Fibroblast of skin of left quadriceps (primary cell): ENCODE measurements at places on chromosomes 7 and 10.

GRCh38 chr7:114085592-114086501, 167.0 kb upstream of the PPP1R3A start:
- peak; percentile 70 for DNase-seq

DNA sequence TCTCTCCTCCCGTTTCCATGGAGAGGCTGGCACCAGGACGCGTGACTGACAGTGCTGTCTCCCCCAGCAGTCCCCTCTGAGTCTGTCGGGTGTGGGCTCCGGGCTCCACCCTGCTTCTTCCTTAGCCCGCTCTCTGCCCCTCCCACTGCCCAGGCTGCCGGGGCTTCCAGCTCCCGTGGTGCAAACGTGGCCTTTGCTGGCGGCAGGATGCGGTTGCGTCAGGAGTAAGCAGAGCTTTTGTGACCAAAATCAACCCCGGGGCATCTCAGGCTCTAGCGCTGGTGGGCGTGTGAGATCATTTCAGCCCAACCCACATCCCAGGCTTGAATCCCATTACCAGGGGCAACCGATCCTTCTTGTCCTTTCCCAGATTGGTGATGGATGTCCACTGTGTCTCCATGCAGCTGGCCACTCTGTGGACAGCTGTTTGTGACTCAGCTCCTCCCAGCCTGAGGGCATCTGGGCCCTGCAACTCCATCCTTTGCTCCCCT, 28.2 kb downstream of the PTPRE start:
- no peak for DNase-seq

DNA sequence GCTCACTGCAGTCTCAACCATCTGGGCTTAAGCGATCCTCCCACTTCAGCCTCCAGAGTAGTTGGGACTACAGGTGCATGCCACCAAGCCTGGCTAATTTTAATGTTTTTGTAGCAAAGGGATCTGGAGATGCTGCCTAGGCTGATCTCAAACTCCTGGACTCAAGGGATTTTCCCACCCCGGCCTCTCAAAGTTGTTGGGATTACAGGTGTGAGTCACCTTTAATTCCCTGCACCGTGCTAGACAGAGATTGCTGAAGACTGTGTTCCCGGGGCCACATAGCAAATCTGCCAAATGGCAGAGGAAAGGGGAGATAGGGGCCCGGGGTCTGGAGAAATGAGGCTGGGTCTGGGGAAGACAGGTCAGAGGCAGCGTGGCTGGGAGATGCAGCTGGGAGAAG, 20.6 kb upstream of the PSMG3 start:
- no peak for DNase-seq

- DNase-seq: no peak
These were observed 296.3 kb upstream of the NPSR1 start for GRCh38 chr7:34361663-34362250.

- no peak for DNase-seq
These were observed 337.5 kb downstream of the CXCL12 start for GRCh38 chr10:44047361-44047760.

GRCh38 chr7:21757537-21758282, 188.0 kb downstream of the CDCA7L start:
- DNase-seq: no peak

GRCh38 chr7:111839261-111839660, 277.0 kb upstream of the IMMP2L start:
- DNase-seq: no peak

- no peak for DNase-seq
These were observed 81.3 kb downstream of the SH2D4B start for GRCh38 chr10:80619036-80619435.

DNA sequence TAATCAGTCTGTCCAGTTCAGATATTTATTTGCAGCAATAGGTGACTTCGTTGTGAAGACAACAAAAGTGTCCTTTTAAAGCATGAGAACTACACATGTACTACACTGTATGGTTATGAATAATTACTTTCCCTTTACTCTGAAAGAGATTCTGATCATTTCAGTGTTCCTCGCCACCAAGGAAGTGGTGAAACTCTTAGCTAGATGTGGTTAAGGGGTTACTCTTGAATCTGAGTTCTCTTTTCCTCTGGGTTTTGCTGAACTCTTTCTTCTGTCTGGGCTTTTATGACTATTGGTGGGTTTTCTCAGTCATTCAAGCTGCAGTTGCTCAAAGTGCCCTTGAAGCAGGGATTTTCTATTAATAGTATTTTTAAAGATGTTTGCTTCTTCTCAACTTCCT, 127.9 kb upstream of the SEM1 start:
- no peak for DNase-seq

DNA sequence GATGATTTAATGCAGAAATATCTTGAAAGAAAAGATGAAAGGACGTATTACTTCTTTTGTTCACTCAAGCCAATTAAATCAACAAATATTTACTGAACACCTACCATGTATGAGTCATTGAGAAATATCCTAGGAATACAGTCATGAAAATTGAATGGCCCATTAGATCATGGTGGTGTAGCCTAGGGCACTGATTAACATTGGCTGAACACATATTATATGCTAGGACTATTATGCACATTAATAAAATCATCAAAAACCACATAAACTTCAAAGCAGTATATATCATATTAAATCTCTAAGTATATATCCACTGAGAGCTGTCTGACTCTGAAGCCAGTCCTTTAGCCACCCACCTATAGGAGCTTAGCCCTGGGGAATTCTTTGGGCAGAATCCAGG, 41.8 kb downstream of the FAM204A start:
- DNase-seq: no peak

DNA sequence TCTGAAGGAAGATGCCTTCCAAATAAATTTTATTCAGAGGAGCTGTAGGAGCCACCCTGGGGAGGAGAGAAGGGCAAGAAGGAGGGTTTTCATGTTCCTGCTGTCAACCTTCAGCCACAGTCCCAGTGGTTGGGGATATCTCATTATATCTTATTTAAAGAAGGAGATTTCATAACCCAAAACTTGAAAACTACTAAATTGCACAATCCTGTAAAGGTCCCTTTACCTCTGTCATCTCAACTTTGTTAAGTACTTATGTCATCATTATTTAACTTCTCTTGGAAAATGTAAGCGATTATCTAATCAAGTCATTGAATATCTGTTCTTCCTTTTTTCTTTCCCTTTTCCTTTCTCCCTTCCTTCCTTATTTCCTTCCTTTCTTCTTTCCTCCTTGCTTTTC, 794.5 kb upstream of the IGFBP3 start:
- no peak for DNase-seq

DNA sequence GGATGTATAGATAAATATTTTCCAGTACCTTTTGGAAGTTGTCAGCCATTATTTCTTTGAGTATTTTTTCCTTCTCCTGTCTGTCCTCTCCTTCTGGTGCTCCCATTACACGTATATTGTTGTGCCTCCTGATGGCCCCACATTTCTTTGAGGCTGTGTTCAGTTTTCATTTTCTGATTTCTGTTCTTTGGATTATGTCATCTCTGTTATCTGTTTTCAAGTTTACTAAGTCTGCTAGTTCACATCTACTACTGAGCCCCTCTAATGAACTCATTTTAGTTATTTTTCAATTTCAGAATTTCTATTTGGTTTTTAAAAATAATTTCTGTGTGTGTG, 16.3 kb downstream of the RBM33 start:
- no peak for DNase-seq

DNA sequence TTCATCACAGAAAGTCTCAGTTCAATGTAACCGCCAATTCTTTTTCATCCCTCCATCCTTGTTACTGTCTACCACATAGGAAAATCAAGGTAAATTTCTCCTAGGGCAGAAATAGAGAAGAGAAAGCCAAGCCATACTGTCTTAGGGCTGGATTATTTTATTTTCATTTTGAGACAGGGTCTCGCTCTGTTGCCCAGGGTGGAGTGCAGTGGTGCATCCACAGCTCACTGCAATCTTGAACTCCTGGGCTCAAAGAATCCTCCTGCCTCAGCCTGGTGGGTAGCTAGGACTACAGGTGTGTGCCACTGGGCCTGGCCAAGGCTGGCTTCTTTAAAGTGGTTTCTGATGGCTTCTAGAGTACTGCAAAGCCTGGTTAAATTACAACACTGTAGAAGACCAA, 181.7 kb downstream of the SRPK2 start:
- DNase-seq: no peak

DNA sequence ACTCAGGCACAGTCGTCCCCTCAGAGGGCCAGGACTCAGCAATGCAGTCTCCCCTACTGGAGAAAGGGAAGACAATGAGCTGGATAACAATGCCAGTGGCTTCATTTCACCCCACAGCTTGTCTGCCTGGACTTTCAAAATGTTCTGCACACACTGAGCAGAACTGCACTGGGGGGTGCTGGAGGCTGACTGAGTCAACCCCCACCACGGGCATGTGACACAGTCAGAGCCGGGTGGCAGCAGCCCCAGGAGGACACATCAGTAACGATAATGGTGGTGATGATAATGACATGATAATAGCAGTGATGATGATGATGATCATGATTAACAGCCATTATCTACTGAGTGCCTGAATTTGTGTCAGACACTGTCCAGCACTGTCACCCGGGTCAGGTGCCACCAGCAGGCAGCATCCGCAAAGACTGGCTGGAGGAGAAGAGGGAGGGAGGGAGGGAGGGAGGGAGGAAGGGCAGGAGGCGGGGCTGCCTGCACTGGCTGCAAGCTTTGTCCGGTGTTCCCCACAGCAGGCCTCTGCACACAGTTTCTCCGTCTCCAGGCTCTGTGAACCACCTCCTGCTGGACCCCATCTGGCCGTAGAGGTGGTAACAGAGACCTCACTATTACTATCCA, 67.4 kb downstream of the PLXNA4 start:
- DNase-seq: no peak

GRCh38 chr10:34821587-34822585, 6.8 kb upstream of the PARD3 start:
- no peak for DNase-seq

- no peak for DNase-seq
These were observed 729.1 kb upstream of the NRP1 start for GRCh38 chr10:34063592-34063991.

- DNase-seq: no peak
These were observed 108.4 kb downstream of the LYZL1 start for GRCh38 chr10:29397221-29397620.

GRCh38 chr7:97117372-97118188, at the start of gene SDHAF3:
Gene SDHAF3 (plus strand): TSS chr7:97117698. CDS start chr7:97117724, 26 bp downstream.
- DNase-seq: peak; percentile 97

DNA sequence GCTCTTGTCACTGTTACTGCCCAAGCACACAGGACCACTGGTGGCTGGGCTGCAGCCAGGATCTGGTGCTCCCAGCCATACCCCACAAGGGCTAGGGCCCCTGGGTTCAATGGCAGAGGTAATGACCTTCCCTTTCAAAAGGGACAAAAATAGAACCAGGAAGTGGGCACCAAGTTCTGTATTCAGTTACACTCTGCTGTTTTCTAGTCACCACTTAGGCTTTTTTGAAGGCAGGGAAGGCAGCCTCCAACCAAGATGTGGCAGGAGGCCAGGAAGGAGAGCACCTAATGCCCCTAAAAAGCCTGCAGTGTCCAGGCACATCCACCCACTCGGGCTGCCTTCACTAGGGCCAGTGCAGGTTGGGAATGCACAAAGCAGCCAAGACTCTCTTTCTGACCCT, 47.8 kb downstream of the NOD1 start:
- no peak for DNase-seq

DNA sequence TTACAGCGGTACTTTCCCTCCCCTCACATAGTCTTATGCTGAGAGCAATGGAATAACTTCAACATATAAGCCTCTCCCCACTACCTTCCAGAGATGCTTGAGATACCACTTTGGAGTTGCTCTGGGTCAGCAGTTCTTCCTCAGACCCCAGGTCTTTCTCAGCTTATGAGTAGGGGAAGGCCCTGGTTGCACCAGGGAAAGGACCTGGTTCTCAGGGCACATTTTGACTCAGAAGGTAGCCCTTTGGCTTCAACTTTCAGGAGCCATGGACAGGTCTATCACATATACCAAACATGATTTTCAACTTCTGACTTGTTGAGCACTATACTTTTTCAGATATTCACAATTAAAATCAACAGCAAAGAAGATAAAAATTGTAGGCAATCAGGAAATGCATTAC, 11.5 kb upstream of the FIGNL1 start:
- no peak for DNase-seq

GRCh38 chr10:72009051-72009424, 44.8 kb downstream of the CHST3 start:
- DNase-seq: no peak

DNA sequence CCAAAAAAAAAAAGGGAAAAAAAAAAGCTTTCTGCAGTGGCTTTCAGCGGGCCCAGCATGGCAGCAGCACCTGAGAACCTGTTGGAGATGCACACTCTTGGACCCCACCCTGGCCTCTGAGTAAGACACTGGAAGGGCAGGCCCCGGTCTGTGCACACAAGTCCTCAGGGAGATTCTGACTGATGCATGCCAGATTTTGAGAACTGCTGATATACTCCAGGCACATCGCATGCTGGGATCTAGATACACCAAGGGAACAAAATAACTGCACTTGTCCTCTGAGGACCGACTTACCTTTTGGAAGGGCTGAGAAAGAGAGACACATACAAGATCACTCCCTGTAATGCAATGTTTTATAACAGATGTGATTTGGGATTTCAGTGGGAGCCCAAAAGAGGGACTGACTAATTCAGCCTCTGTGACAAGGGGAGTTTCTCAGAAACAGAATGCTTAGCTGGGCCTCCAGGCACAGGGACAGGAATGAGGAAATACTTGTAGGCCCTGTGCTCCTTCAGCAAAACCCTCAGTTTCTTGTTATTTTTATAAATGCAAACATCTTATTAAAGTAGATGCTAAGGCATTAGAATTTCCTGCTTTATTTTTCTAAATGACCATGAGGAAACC, 8.2 kb downstream of the EGFR start:
- DNase-seq: no peak

DNA sequence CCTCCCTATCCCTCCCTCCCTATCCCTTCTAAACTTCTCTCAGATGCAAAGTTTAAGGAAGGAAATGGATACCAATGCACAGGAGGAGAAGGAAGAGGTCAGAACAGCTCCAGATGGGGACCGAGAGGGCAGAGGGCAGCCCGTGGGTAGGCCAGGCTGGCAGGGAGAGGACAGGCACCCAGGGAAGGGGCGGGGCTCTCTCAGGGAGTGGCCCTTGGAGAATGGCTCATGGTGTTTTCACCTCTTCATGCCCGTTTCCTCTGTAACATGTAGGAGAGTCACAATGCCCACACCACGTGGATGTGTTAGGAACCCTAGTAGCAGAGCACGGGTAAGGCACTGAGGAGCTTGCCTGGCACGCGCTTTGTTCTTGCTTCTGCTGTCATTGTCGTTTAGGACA, 264.5 kb downstream of the CELF2 start:
- no peak for DNase-seq

DNA sequence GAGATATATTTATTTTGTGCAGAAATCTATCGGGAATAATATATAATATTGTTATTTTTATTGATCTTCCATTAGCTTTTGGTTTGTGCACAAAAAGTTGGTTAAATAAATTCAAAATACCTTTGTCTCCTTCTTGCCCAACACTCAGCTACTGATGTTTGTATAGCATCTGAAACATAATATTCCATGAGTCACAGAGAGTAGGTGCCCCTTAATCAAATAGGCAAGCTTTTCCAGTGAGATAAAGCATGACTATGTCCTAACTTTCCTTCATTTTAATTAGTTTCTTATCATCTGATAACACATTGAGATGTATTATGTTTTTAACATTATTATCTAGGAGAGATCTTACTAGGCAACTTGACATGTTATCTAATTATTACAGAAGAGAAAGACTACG, 432.2 kb downstream of the KIF20B start:
- DNase-seq: no peak
